ENCODE measurements at places on chromosomes 1 and 21. TPM values are rescaled to one million over a fixed set of nuclear protein-coding genes. Genes with fewer than 3 reads are reported as not detected.

Gene HORMAD1
- 0.84 TPM for polyA plus RNA-seq

Gene ETV3L
- polyA plus RNA-seq = not detected

Gene NFYC
- 74.3 TPM for polyA plus RNA-seq

Gene OR2L5
- polyA plus RNA-seq = not detected

Gene NHLH2
- polyA plus RNA-seq = not detected

Gene C8B
- polyA plus RNA-seq = not detected

Gene CD244
- polyA plus RNA-seq = 1.6 TPM

Gene GUCA2A
- polyA plus RNA-seq = not detected

Gene UMODL1
- 0.05 TPM for polyA plus RNA-seq

Gene LRRN2
- polyA plus RNA-seq = not detected

Gene DUSP12
- 47.3 TPM for polyA plus RNA-seq

Gene ATP8B2
- 20.7 TPM for polyA plus RNA-seq
